ENCODE measurements at places on chromosomes 4 and X.

DNA sequence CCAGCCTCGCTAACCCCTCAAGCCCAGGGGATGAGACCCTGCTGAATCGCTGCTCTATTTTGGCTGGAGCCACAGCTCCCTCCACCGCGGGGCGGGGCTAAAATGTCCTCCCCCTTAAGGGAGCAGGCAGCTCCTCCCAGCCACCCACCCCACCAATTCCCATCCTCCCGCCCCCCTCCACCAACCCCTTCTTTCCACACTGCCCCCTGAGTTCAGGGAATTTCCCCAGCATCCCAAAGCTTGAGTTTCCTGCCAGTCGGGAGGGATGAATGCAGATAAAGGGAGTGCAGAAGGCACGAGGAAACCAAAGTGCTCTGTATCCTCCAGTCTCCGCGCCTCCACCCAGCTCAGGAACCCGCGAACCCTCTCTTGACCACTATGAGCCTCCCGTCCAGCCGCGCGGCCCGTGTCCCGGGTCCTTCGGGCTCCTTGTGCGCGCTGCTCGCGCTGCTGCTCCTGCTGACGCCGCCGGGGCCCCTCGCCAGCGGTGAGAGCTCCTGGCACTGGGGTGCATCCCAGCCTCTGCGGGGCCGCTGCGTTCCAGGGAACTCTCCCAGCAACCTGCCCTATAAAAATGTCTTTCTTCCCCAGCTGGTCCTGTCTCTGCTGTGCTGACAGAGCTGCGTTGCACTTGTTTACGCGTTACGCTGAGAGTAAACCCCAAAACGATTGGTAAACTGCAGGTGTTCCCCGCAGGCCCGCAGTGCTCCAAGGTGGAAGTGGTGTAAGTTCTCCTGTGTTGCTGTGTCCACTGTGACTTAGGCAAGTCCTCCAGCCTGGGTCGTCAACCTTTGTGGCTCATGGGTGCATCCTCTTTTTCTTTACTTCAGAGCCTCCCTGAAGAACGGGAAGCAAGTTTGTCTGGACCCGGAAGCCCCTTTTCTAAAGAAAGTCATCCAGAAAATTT, at the start of gene CXCL6:
Gene CXCL6, plus strand, starts transcription at position 306 of the 907 bp plus-strand sequence. Its CDS starts 73 bp downstream, at position 379.
- H3K27ac ChIP-seq, result no peak within 1 kb of the TSS
- H3K4me3 ChIP-seq, result peak within 1 kb of the TSS; percentile 76

DNA sequence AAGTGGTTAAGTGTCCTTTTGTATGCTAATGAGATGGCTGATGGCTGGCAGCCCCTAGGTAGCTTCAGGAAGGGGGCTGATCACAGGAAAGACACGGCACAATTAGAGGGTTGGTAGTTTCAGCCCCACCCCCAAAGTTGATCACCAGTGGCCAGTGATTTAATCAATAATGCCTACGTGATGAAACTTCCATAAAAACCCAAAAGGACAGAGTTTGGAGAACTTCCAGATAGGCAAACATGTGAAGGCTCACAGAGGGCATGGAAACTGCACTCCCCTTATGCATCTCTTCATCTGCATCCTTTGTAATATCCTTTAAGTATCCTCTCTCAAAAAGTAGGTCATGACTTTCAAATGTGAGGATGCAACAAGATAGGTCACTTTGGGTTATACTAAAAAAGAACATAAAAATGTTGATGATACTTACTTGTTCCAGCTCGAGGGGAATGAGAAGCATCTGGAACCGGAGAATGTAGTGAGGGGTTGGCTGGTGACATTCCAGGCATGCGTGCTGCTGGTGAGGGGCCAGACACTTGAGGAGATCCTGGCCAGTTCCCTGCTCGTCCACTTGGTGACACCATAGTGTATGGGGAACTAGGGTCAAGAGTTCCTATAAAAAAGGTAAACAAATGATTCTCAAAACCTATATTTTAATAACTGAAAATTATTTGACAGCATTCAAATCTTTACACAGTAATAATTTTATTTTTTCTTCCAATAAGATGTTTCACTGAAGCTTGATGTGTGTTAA, 16.7 kb upstream of the CXorf38 start:
- H3K27ac ChIP-seq, result no peak overlapping the region
- no peak overlapping the region for H3K4me3 ChIP-seq
- peaks cover 54% of the 10 kb centered on the region for H3K36me3 ChIP-seq
- no peaks in the 10 kb centered on the region for H3K4me1 ChIP-seq
- DNase-seq, result peak; percentile 75

GRCh38 chrX:109472939-109473735, 8.7 kb downstream of the GUCY2F start:
- H3K36me3 ChIP-seq, result no peaks in the 10 kb centered on the region
- no peaks in the 10 kb centered on the region for H3K27me3 ChIP-seq
- H3K27ac ChIP-seq, result peak overlapping the region; percentile 96
- H3K4me1 ChIP-seq, result peaks cover 10% of the 10 kb centered on the region

GRCh38 chr4:55910140-55910539, 38.6 kb upstream of the CEP135 start:
- no peak for DNase-seq
- H3K36me3 ChIP-seq, result no peaks in the 10 kb centered on the region
- H3K4me3 ChIP-seq, result no peak overlapping the region
- H3K27me3 ChIP-seq, result no peaks in the 10 kb centered on the region

- no peak overlapping the region for H3K27ac ChIP-seq
- no peaks in the 10 kb centered on the region for H3K27me3 ChIP-seq
- peaks cover 6% of the 10 kb centered on the region for H3K36me3 ChIP-seq
- H3K4me1 ChIP-seq, result no peaks in the 10 kb centered on the region
- no peak overlapping the region for H3K4me3 ChIP-seq
Observed at GRCh38 chr4:123244137-123244536, 152.5 kb upstream of the SPRY1 start.

- no peak overlapping the region for H3K4me3 ChIP-seq
- no peaks in the 10 kb centered on the region for H3K36me3 ChIP-seq
- no peak for DNase-seq
- H3K27ac ChIP-seq, result no peak overlapping the region
- H3K27me3 ChIP-seq, result no peaks in the 10 kb centered on the region
- H3K4me1 ChIP-seq, result no peaks in the 10 kb centered on the region
Observed at GRCh38 chr4:113221990-113222389, 172.5 kb downstream of the ANK2 start.

GRCh38 chr4:109912706-109913595, at the start of gene EGF:
Gene EGF (plus strand): TSS chr4:109912883. CDS start chr4:109913336, 453 bp downstream.
- H3K4me1 ChIP-seq, result peaks cover 13% of the 10 kb centered on the region
- no peak within 1 kb of the TSS for H3K27ac ChIP-seq
- no peak for DNase-seq
- peak within 1 kb of the TSS; percentile 54 for H3K4me3 ChIP-seq
- H3K27me3 ChIP-seq, result no peaks in the 10 kb centered on the region
- H3K36me3 ChIP-seq, result no peaks in the 10 kb centered on the region

- H3K4me3 ChIP-seq, result no peak overlapping the region
- DNase-seq, result no peak
- H3K36me3 ChIP-seq, result no peaks in the 10 kb centered on the region
- no peaks in the 10 kb centered on the region for H3K27me3 ChIP-seq
Observed at GRCh38 chrX:151419782-151420181, 22.8 kb downstream of the VMA21 start.

GRCh38 chr4:145333786-145334185, 147.9 kb upstream of the SMAD1 start:
- H3K4me1 ChIP-seq, result no peaks in the 10 kb centered on the region
- H3K27ac ChIP-seq, result no peak overlapping the region
- H3K27me3 ChIP-seq, result no peaks in the 10 kb centered on the region
- H3K4me3 ChIP-seq, result no peak overlapping the region

DNA sequence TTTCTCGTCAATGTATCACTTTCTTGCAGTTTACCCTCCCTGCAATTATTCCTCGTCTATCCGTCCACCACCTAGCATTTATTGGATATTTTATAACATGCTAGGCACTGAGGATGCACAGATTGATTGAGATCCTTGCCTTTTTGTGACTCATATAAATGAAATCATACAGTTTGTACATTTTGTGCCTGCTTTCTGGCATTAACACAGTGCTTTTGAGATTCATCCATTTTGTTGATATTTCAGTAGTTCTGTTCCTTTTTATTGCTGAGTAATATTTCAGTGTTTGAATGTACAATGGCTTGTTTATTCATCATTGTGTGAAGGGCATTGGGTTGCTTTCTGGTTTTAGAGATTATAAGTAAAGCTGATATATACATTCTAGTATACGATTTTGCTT, 841 bp downstream of the TBC1D19 start:
- H3K27ac ChIP-seq, result no peak overlapping the region
- no peak for DNase-seq
- H3K4me3 ChIP-seq, result peak overlapping the region; percentile 93
- H3K27me3 ChIP-seq, result no peaks in the 10 kb centered on the region
- no peaks in the 10 kb centered on the region for H3K4me1 ChIP-seq

DNA sequence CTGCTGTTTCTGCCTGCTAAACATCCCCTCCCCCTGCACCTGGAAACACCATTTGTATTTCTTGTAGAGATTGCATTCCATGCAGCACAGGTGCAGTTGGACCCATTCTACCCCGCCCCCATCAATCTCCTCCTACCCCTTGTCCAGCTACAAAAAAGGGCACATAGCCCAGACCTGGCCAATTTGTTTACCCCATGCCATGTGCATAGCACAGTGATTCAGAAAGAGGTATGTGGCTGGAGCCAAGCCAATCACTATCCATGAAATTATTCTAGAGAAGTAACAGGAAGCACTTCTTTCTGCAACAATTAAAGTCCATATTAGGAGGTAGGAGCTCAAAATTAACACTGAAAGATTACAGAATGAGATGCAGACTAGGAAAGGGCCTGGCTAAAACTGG, 20.2 kb upstream of the TMEM184C start:
- H3K4me3 ChIP-seq, result no peak overlapping the region
- no peaks in the 10 kb centered on the region for H3K36me3 ChIP-seq
- no peaks in the 10 kb centered on the region for H3K27me3 ChIP-seq
- H3K4me1 ChIP-seq, result peaks cover 5% of the 10 kb centered on the region
- H3K27ac ChIP-seq, result no peak overlapping the region
- DNase-seq, result no peak

DNA sequence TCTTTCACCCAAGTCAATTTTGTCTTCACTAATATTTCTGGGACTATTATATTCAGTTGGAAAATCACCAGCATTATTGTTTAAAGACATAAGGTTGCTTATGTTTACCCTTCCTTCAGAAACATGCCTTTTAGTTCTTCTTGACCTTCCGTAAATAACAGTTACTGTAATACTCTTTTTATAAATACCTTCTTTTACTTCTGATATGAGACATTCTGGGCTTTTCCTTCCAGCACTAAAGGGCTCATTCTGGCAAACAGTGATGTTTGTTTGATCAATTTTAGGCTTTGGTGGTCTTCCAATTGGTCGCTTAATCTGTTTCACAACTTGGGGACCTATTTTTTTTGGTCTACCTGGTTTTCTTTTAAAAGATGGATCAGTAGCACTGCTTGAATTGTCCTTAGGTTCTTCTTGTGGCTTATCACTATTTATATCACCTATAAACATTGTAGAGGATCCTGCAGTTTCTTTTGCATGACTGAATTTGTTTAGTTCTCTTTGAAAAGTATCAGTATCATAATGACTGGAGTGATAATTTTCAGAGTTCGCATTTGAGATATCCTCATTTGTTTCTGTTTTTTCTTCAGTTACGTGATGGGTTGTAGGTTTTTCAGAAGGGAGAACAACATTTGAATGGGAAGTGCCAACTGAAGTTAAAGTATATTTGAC, 64.8 kb downstream of the NCAPG start:
- no peaks in the 10 kb centered on the region for H3K4me1 ChIP-seq
- no peaks in the 10 kb centered on the region for H3K27me3 ChIP-seq
- no peak for DNase-seq
- H3K4me3 ChIP-seq, result no peak overlapping the region
- H3K27ac ChIP-seq, result no peak overlapping the region

GRCh38 chr4:94277534-94277933, 65.1 kb downstream of the HPGDS start:
- no peaks in the 10 kb centered on the region for H3K4me1 ChIP-seq
- H3K4me3 ChIP-seq, result no peak overlapping the region
- DNase-seq, result no peak

GRCh38 chr4:32172086-32172485, 1451.9 kb downstream of the PCDH7 start:
- DNase-seq, result no peak
- H3K27ac ChIP-seq, result no peak overlapping the region
- 0 out of 2 replicates have a peak, but pooled peaks cover 2% of the 10 kb centered on the region for H3K36me3 ChIP-seq
- no peak overlapping the region for H3K4me3 ChIP-seq

GRCh38 chr4:54687887-54688841, 30.4 kb downstream of the KIT start:
- no peaks in the 10 kb centered on the region for H3K27me3 ChIP-seq
- H3K4me1 ChIP-seq, result no peaks in the 10 kb centered on the region
- H3K4me3 ChIP-seq, result no peak overlapping the region

DNA sequence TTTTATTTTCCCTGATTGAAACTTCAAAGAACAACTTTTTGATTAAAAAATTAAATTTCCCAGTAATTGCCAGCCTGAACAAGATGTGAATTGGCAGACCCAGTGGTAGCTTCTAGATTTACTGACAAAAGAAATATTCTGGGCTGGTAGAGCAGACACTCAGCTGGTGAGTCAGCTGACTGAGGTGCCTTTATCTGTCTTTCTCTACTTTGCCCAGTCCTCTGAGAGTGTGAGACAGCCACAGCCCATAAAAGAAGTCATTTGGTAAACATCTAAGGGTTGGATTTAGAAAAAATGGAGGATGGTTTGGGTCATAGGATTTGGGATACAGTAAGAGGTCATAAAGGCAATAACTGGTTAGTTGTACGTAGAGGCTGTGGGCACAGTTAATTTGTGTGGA, 54.5 kb downstream of the CCSER1 start:
- H3K4me3 ChIP-seq, result no peak overlapping the region
- H3K27ac ChIP-seq, result no peak overlapping the region
- no peaks in the 10 kb centered on the region for H3K36me3 ChIP-seq
- no peak for DNase-seq
- peaks cover 2% of the 10 kb centered on the region for H3K4me1 ChIP-seq

DNA sequence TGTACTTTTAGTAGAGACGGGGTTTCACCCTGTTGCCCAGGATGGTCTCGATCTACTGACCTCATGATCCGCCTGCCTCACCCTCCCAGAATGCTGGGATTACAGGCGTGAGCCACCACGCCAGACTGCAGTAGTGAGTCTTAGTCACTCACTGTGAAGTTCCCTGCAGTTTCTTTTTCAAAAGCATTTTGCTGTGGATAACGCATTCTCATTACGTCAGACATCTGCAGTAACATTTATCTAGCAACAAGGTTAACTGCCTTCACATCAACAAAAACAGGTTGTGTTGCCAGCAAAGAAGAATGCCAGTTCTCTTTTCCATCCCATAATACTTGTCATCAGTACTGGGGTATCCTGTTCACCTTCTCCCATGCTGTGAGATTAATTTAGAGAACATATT, 164.6 kb downstream of the DHRSX start:
- no peak overlapping the region for H3K27ac ChIP-seq
- H3K4me1 ChIP-seq, result no peaks in the 10 kb centered on the region
- no peaks in the 10 kb centered on the region for H3K27me3 ChIP-seq
- no peak for DNase-seq
- H3K4me3 ChIP-seq, result no peak overlapping the region
